ENCODE measurements at places on chromosomes 4 and X.

DNA sequence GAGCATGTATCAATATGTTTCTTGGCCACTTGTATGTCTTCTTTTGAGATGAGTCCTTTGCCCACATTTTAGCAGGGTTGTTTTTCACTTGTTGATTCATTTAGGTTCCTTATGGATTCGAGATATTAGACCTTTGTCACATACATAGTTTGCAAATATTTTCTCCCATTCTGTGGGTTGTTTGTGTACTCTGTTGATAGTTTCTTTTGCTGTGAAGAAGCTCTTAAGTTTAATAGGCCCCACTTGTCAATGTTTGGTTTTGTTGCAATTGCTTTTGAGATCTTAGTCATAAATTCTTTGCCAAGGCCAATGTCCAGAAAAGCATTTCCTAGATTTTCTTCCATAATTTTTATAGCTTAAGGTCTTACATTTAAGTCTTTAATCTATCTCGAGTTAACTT is 280.7 kb upstream of the GALNT7 start:
- no peak for DNase-seq

GRCh38 chrX:24412637-24413363 is 52.3 kb upstream of the PDK3 start:
- DNase-seq = no peak

DNA sequence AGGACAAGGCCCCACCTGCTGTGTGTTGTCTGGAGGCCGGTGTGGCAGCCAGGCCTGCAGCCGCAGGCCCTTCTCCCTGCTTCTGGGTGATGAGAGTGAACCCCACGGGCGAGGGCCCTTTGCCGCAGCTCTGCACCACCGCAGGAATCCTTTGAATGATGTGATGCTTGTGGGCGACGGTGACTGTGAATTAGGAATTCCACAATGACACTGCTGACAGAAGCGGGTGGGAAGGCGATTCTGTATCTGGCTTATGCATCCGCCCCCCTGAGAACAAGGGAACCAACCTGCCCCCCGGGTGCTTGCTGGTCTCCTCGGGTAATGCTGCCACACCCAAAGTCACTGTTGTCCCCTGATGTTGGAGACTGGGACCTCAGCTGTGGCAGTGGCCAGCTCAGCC is 19.5 kb upstream of the MAN2B2 start:
- DNase-seq = no peak

GRCh38 chrX:31545726-31546125 is 473.9 kb upstream of the FTHL17 start:
- peak; percentile 73 for DNase-seq

GRCh38 chrX:137749246-137749645 is 183.3 kb downstream of the ZIC3 start:
- DNase-seq = no peak

DNA sequence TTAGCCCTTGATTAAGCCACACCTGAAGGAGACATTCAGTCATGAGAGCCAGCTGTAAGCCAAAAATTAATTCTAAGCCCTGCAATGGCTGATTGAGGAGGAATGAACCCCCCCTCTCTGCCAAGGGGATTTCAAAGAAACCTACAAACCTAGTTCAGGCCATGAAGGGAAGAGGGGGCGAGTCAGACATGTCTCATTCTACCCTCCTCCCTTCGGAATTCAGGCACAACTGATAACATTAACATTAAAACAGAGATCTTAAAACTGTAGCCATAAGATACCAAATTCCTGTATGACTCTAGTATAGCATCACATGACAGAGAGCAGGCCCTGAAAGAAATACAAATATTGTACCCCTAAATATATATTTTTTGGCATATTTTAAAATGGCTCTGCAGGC is 40.4 kb upstream of the AFAP1 start:
- no peak for DNase-seq

- DNase-seq = no peak
Measured at GRCh38 chrX:41352329-41352838, 18.4 kb downstream of the DDX3X start.

DNA sequence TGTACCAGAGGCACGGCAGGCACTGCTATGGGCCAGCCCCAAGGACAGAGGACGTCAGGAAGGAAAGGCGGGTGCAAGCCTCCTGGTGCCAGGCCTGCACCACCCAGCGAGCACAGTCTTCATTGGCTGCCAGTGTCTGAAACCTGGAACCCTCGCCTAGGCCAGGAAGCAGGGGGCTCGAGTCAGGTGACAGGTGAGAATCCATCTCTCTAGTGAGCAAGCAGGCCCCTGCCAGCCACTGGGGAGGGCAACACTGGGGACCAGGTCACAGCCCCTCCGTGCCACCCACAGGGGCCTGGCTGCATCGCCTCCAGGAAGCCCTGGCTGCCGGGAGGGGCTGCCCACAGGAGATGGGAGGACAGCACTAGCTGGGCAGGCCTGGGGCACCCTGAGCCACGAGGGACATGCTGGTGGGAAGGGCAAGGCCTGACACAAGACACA is 6.9 kb upstream of the HAUS3 start:
- DNase-seq = no peak

DNA sequence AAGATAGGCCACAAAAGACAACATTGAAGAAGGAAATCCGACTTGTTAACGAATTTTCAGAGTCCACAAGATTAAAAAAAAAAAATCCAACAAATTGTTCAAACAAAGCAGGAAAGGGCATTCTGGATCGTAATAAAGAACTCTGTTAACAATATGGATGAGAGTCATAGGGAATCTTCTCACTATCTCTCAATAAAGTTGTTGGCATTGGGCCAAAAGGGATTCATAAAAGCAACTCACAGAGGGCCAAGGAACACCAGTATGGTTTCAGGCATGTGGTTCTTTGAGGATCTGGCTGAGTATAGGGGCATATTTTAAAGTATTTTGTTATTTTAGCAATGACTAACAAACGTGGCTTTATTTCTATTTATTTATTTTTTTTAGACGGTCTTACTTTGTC is 49.5 kb downstream of the SHISA3 start:
- no peak for DNase-seq

GRCh38 chrX:51461053-51462044 is 35.0 kb downstream of the NUDT11 start:
- peak; percentile 38 for DNase-seq

DNA sequence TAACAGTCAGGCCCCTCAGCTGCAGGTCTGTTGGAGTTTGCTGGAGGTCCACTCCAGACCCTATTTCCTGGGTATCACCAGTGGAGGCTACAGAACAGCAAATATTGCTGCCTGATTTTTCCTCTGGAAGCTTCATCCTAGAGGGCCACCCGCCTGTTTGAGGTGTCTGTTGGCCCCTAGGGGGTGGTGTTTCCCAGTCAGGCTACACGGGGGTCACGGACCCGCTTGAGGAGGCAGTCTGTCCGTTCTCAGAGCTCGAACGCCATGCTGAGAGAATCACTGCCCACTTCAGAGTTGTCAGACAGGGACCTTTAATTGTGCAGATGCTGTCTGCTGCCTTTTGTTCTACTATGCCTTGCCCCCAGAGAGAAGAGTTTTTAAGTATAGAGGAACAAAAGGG is 160.8 kb downstream of the DKK2 start:
- DNase-seq = no peak

DNA sequence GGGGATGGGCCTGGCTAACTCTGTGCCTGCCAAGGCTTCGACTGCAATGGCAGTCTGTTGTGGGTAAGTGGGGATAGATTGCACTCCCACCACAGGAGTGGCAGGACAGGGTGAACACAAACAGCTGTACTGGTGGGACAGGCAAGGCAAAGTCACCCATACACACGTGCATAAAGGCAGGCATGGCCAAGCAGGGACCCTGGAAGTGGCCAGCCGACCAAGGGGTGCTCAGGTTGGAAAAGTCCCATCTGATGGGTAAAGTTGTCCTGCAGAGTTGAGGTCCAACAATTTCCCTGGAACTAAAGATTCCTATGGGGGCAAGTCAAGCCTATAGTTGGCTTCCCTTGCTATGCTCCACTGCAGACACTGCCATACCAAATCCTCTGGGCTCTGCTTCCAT is 1961.9 kb upstream of the ADGRL3 start:
- no peak for DNase-seq

GRCh38 chr4:27129871-27130366 is 269.3 kb downstream of the STIM2 start:
- peak; percentile 3 for DNase-seq

- DNase-seq = peak; percentile 67
Measured at GRCh38 chr4:140755774-140756318, 339 bp downstream of the TBC1D9 start.

DNA sequence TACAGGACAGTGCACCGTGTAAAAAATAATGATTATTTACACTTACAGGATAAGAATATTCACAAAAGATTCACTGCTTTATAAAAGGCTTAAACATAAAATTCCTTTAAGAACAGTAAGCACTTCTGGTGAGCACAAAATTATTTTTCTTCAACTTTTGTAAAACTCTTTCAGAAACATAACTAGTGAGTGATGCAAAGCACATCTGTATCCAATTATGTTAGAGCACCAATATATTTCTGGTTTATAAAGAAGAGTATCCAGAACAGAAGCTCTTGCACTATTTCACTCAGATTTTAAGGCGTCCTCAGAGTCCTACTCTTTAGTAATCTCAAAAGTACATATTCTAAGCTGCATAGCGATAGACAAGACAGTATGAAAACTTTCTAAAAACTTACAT is 276.0 kb downstream of the C4orf33 start:
- no peak for DNase-seq

- no peak for DNase-seq
Measured at GRCh38 chrX:98514032-98514431, 1630.3 kb downstream of the RPA4 start.

- DNase-seq = peak; percentile 42
Measured at GRCh38 chr4:153523941-153524386, 57.8 kb downstream of the TMEM131L start.

- peak; percentile 94 for DNase-seq
Measured at GRCh38 chr4:147633113-147633512, 15.9 kb downstream of the TMEM184C start.

DNA sequence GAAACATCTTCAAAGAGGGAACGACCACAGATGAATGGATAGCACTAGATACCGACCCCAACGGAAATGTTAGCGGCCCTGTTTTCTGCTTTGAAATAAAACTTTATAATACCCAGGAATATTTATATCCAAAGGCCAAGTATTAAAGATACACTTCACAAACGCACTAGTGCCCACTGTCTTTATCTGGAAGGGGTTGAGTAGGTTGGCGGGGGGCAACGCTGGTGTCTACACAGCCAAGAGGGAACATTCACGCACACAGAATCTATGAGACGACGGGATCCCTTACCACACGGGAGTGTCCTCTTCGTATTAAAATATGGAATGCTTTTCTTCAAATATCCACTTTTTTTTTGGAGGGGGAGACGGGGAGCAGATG is 3.3 kb downstream of the HAND2 start:
- DNase-seq = no peak

DNA sequence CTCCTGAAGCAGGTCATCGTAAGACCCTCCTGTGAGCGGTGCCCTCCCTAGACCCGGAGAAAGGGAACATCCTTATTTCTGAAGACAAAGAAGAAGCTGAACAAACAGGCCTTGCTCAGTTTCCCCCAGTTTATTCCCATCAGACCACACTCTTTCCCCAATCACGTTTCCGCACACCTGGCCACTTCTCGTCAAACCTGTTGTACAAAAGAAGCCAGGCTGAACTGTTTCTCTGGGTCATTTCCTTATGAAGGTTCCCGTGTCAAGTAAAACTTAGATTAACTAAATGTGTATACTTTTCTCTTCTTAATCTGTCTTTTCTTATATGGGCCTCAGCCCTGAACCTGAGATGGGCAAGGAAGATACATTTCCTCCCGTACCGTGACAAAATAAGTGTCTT is 111.6 kb upstream of the ENPP6 start:
- no peak for DNase-seq

DNA sequence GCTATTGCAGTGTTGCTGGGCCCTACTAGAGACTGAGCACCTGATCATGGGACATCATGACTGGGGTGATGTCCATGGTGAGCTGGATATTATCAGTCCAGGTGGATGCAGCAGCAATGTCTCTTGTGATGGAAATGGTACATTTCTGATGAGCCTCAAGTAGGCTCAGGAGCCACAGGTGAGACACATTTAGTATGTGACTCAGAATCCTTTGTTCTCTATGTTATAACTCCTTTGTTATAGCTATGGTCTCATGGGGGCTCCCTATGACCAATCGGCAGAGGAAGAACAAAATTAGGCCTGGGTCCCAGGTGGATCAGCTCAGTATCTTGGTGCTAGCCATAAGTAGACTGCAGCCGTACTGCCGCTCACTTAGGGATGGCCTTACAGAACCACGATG is 107.9 kb upstream of the FAT1 start:
- no peak for DNase-seq

- no peak for DNase-seq
Measured at GRCh38 chrX:37603938-37604409, 32.5 kb downstream of the LANCL3 start.

- DNase-seq = no peak
Measured at GRCh38 chr4:67049446-67049845, 495.9 kb downstream of the CENPC start.

DNA sequence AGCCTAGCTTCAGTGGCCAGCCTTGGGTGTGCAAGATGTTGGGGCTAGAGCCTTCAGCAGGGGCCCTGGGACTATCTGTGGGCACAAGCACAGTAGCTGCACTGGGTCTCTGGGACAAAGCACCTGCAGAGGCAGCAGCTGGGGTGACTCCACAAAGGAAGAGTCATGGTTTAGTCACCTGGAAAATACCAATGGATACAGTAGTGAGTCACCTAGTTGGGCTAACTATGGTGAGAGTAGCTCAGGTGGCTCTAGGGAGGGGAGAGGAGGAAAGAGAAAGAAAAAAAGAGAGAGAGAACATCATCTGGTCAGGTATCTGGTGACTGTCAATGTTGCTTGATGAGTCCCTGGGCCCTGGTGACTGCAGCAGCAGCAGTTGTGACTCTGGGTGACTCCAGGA is 72.9 kb upstream of the SPIN4 start:
- no peak for DNase-seq

GRCh38 chr4:107900067-107900466 is 31.3 kb upstream of the CYP2U1 start:
- DNase-seq = no peak

- DNase-seq = no peak
Measured at GRCh38 chrX:153495362-153495751, 577 bp downstream of the BGN start.

DNA sequence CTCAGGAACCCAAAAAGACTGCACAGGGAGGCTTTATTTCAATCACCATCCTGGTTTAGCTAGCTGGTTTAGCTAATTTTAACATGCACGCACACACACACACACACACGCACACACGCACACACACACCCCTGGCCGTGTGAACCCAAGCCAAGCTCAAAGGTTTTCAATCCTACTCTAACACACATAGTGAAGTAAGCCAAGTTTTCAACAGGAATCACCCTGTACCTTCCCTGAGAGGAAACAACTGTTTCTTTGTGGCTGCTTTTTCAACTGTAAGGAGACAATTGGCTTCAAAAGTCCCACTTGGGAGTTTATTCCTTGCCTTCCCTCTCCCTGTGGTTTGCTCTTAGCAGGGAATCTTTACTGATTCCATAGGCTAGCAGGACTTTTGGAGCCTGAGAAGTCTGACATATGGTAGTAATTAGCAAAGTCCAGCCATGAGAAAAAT is 98.9 kb upstream of the BMP3 start:
- no peak for DNase-seq

DNA sequence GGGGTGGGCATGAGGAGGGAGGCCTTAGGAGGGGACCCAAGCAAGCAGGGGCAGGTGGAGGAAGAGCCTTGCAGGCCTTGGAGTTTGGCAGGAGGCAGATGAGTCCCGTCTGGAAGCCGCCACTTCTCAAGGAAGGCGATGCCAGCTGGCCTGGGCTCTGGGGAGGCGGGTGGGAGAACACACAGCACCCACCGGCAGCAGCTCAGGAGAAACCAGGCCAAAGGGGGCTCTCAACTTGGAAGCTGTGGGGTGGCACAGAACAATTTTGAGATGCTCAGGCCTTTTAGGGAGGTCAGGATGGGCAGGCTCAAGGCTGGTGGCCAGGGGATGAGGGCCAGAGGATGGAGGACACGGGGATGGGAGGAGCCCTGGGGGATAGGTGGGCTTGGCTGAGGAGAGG is 11.6 kb upstream of the DUSP9 start:
- DNase-seq = no peak
